Activated CD4-positive, alpha-beta T cell treated with anti-CD3 and anti-CD28 coated beads, Interleukin-2, amount 50 U/mL, for 24 hours (primary cell): ENCODE measurements at places on chromosomes 11 and 22.

DNA sequence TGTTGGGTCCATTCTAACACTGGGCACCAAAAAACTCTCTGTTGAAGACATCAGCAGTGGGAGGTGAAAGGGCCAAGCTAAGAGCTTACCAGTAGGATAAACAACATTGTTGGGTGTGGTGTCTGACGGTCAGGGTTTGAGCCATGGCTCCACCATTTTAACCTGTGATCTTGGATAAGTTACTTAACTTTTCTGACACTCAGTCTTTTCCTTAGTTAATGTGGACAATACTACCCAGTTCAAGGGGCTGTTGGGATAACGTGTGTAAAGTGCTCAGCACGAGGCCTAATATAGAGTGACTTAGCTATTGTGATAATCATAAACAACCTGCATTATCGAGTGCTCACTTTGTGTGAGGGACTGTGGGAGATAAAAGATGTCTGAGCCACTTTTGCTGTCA, 6.1 kb downstream of the UCP3 start:
- DNase-seq: no peak

DNA sequence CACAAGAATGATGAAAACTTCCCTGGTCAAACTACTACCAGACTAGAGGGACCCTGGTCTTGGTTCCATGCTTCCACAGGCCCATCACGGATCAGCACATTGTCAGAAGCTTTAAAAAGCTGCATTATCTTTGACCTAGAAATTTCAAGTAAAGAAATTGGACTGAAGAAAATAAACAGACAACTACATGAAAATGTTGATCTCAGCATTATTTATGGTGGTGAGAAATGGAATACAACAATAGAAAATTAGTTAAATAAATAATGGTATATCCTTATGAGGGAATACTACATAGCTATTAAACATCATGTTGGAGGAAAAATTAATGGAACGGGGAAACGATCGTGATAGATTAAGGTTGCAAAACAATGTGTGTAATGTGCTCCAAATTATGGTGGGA, 13.7 kb downstream of the TENM4 start:
- DNase-seq: no peak

DNA sequence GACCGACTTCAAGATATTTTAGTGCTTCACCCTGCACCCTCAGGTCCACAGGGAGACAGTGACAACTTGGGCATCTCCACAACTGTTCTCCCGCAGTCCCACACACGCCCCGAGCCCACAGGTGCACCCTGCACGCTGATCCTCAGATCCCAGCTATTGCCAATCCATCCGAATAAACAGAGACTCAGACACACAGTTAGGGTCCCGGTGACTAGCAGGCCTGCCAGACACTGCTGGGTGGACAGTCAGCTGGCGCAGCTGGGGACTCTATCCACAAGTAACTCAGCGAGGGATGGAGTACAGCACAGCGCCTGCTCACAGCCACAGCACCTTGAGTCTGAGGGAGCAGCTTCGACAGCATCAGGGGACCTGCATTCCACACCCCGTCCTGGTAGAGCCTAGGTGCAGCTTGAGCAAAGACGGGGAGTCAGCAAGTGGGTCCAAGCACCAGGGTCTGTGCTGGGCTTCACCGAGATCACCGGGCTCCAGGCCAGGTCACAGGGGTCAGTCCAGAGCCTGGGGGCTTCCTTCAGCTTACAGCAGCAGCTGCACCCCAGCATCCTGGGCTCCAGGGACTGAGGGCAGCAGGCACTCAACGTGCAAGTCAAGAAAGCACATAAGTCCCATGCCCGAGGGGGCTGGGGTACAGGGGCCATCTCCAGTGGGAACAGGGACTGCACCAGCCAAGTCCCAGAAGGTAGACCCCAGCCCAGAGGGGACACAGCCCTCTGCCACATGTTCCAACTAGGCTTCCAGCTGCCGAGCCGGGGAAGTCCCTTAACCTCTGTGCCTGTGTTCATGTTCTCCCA, 7.6 kb downstream of the RPL3 start:
- DNase-seq: no peak

DNA sequence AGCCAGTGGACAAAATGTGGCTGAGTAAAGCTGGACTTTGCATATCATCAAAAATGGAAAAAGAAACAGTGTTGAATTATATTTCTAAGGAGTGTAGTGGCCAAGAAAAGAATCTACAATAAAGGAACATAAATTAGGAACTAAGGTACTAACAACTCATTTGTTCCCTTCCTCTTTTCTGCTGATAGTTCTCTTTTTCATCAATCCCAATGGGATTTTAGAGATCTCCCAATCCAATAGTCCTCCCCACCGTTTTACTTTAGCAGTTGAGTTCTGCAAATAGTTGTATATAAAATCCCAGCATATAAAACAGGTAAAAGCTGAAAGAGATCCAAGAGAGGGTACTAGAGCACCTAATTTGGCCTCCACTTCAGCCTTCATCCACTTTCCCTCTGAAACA, 2.0 kb downstream of the PRCP start:
- DNase-seq: no peak

DNA sequence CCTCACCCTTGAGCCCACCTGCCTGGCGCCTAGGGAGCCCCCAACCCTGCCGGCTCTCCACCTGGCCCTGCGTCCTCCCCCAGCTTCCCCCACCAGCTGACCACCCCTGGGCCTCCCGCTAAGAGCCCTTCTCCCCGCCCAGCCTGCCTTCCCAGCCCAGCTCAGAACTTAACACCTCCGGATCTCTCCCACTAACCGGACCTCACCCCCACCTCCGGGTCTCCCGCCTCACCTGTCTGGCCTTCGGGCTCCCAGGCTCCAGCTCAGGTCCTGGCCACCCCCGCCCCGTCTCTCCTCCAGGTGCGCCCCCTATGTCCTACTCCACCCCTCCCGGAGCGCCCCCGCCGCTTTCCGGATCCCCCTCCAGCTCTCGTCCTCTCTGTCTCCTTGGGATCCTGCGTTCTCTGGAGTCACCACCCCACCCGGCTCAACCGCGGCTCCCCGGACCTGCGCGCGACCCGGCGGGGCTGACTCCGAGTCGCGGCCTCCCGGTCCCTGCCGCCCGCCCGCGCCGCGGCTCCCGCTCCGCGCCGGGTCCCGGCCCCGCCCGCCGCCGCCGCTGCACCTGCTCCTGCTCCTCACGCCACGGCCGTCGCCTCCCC, at the start of gene KCNJ11:
Gene KCNJ11 (minus strand): TSS at position 51 of the 602 bp plus-strand sequence. CDS start 568 bp downstream, outside the sequence.
- no peak for DNase-seq
